ENCODE measurements at places on chromosomes 1 and 21.

GRCh38 chr1:202221911-202222909 is 28.6 kb downstream of the LGR6 start:
- DNase-seq, result no peak

DNA sequence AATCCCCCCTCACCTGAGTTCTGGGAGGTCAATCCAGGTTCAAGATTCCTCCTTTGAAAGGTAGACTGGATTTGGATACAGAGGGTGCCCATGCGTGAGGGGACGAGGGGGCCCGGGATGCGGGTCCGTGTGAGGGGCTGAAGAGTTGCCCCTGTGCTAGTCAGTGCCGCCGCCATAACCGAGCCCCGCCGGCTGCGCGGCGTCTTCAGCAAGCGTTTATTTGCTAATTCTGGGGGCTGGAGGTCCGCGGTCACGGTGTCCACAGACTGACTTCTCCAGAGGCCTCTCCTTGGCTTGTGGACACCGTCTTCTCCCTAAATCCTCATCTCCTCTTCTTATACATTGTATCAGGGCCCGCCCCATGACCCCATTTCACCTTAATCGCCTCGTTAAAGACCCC is 20.9 kb upstream of the SAMD11 start:
- DNase-seq, result no peak

- DNase-seq, result peak; percentile 31
These were observed 25.4 kb upstream of the ALDH4A1 start for GRCh38 chr1:18927654-18928272.

DNA sequence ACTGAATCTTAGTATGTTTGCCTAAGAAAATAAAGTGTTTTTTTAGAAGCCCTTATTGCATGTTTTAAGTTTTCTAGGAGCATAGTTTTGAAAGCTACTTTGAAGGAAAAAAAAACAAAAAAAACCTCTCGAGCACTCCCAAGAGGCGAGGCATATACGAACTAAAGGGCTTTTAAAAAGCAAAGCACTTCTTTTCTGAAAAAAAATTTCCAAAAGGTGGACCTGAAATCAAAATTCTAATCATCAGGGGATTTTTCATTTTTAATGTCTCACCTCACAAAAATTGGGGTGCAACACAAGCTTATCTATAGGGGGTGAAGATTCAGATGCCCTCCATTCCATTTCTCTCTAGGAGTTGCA is 594 bp downstream of the GLMN start:
- no peak for DNase-seq

DNA sequence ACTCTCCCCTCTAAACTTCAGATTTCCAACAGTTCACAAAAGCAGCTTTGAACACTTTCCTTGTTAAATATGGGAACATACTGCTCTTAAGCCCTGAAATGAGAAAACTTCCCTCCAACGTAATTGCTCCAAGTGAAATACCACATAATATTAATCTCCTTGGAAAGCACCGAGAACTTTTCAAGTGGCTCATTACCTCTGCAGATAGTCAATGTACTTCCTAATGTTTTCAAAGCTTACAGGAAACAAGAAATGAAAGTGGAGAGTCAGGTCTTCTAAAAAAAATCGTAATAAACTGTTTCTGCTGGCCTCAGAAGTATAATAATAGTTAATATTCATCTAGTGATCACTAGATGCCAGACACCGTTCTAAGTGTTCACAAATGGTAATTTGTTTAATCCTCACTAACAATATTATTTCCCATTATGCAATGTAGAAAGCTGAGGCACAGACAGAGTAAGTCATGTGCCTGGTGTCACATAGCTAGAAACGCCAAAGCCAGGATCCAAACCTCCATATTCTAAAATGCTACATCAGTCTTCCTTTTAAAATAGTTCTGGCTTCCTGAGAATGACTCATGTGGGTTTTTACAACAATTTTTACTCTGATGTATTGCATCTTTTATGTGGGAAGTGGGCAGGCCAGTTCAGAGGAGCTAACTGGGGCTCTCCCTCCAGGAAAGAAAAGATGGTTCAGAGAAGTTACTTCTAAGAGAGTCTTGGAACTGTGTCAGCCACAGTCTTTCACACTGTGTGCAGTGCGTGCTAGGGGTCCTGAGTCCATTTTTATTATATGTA is 177.2 kb downstream of the PLPPR4 start:
- no peak for DNase-seq

- DNase-seq, result no peak
These were observed 6.2 kb downstream of the SLC26A9 start for GRCh38 chr1:205936846-205937586.

- no peak for DNase-seq
These were observed 3.3 kb upstream of the BRWD1 start for GRCh38 chr21:39316729-39317128.

GRCh38 chr1:96596226-96596922 is 125.2 kb upstream of the PTBP2 start:
- peak; percentile 25 for DNase-seq

GRCh38 chr1:18532390-18533170 is 51.9 kb downstream of the KLHDC7A start:
- DNase-seq, result no peak

- no peak for DNase-seq
These were observed 56.6 kb upstream of the L1TD1 start for GRCh38 chr1:62138029-62138428.

- DNase-seq, result peak; percentile 82
These were observed 9.9 kb downstream of the DMAP1 start for GRCh38 chr1:44223187-44223610.

GRCh38 chr1:58065520-58065919 is 481.0 kb downstream of the OMA1 start:
- no peak for DNase-seq

GRCh38 chr21:33268737-33269441 is 2.7 kb downstream of the IL10RB start:
- DNase-seq, result no peak

GRCh38 chr1:163131981-163132380 is 62.8 kb downstream of the RGS4 start:
- DNase-seq, result no peak

DNA sequence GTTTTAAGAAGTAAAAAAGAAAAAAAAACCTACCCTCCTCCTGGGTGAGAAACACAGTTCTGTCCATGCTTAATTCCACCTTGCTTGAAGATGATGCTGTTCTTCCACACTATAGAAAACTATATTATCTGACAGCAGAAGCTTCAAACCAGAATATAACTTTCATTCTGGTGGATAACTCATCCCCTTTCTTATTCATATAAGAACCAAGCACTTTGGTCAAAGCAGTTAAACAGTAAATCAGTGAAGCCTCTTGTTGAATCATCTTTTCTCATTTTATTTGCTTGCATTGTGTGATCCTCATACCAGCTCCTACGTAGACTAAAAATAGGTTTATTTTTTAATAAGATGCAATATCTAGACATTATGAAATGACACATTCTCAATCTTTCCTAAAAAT is 36.7 kb upstream of the PRDX6 start:
- DNase-seq, result no peak

GRCh38 chr1:240320659-240321058 is 229.0 kb downstream of the FMN2 start:
- DNase-seq, result no peak

GRCh38 chr1:21280482-21280881 is 9.8 kb downstream of the ECE1 start:
- no peak for DNase-seq

DNA sequence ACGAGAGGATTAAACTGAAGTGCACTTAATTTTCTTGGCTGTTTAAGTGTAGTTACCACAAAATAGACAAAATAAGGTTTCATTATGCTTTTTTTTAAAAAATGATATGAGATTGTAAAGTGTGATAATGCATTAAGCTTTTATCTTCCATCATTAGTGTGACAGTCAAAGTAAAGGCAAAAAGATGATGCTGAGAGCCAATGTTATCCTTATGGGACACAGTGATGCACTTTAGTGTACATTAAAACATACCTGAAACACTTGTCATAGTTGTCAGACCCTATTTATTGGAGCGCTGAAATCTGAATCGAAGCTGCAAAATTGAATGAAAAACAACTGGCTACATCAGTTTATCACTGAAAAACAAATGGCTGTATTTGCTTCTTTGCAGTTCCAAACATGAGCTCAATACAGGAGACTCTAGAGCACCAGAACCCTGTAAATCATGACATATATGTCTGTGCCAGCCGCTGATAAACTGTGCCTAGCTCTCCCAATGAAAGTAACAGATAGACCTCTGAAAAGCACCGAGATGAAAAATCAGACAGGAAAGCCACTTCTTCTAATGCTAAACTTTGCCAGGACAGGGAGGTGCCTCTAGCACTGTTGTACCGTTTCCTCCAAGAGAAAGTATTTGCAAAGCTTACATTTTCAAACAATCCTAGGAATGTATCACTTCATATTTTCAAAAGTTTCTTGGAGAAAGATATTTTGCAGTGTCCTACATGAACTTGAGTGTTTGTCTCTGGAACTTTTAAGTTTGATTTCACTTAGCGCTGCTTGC is 120.7 kb upstream of the TMPRSS15 start:
- no peak for DNase-seq

DNA sequence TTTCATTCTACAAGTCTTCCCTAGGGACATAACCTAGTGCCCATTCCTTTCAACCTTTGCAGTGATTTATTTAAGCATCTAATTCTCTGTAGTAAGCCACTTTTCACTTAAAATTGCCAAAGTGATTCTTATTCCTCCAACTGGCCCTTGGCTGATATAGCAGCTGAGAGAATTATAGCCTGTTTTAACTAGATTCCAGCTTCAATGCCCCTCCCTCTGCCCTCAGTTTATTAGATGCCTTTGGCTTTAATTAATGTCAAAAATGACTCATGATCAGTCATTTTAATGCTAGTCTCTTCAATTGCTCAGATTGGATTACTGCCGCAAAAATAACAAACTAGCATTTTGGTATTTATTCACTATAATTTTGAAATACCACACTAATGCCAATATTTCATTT is 145.4 kb upstream of the KCTD3 start:
- DNase-seq, result no peak

DNA sequence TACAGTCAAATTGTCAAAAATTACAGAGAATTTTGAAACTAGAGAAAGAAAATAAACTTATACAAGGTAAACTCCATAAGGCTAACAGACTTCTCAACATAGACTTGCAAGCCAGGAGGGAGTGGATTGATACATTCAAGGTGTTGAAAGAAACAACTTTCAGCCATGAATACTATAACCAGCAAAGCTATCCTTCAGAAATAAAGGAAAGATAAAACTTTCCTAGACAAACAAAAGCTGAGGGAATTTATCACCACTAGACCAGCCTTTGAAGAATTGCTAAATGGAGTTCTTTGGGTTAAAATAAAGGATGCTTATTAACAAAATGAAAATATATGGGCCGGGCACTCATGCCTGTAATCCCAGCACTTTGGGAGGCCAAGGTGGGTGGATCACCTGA is 52.7 kb downstream of the C1orf185 start:
- DNase-seq, result no peak

- no peak for DNase-seq
These were observed 14.0 kb upstream of the FAAP20 start for GRCh38 chr1:2208309-2209239.

DNA sequence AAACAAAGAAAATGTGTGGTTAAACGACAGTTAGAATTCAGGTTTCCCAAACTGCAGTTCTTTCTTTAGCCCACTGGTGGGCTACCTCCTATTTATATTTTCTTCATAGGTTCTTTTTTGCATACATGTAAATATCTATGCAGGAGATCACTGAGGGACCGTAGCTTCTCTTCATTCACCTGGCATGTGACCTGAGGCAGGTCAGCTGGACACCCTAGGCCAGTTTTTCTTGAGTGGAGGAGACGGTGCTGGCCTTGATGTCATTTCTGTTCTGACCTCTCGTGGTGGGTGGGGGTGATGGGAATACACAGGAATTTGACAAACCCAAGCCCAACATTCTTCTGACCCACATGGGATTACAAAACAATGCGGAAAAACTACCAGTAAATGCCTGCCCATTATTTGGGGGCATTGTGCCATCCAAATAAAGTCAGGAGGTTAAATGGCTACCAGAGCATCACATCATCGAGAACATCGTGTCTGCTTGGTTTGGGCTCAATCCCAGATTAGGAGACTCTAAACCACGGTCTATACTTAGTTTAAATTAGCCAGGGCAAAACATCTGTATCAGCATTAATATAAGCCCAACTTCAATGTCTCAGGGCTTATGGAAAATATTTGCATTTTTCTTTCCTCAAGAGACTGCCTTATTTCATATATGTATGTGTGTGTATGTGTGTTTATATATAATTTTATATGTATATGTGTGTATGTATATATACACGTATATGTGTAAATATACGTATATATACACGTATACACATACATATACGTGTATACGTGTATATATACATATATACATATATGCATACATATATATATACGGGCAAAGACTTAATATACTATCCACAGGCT is 7.4 kb upstream of the IRF2BP2 start:
- no peak for DNase-seq

All from CMK (cell line).